Fibroblast of mammary gland (primary cell): ENCODE measurements at places on chromosomes 7 and 10.

DNA sequence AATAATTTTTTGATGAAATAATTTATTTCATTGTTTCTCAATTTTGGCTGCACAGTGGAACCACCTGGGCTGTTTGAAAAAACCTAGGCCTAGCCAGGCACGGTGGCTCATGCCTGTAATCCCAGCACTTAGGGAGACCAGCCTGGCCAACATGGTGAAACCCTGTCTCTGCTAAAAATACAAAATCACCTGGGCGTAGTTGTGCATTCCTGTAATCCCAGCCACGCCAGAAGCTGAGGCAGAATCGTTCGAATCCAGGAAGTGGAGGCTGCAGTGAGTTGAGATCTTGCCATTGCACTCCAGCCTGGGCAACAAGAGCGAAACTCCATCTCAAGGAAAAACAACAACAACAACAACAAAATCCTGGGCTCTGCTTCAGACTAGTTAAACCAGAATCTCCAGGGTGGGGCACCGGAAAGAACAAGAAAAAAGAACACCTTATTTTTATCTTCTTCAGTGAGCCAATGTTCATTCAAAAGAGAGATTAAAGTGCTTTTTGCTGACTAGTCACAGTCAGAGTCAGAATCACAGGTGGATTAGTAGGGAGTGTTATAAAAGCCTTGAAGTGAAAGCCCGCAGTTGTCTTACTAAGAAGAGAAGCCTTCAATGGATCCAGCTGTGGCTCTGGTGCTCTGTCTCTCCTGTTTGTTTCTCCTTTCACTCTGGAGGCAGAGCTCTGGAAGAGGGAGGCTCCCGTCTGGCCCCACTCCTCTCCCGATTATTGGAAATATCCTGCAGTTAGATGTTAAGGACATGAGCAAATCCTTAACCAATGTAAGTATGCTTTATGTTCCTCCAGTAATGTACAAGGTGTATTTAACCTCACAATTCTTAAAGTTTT is at the start of gene CYP2C18:
TSS of gene CYP2C18 (plus strand) at position 516 of the 841 bp plus-strand sequence. CDS start at position 607, 91 bp downstream.
- DNase-seq: no peak

GRCh38 chr10:84895541-84895940 is 567.2 kb downstream of the CCSER2 start:
- DNase-seq: no peak

DNA sequence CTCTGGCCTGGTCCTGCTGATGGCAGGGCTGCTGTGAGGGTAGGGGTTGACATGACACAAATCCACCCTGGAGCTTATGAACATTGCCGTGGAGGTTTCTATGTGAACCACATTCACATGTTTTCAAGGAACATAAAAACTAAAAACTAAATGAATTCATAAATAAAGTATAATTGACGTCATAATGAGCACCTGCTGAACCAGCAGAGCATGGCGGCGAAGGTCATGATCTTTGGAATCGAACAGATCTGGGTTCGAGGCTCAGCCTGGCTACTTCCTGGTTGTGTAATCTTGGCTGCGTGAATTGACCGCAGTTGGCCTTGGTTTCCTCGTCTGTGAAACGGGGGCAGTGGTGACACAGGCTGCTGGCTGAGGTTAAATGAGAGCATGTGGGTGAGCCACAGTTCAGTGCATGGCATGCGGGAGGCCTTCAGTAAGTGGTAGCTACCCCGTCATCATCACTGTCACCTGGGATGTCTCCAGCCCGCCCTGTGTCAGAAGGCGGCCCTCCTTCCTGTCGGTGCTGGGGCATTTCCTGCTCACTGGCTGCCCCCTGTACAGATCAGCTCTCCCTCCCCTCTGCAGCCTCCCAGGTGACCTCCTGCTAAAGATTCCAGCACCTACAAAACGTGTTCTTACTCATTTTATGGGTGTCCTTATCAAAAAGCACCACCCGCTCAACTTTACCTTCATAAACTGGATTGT is 190.3 kb upstream of the SHH start:
- no peak for DNase-seq

GRCh38 chr10:77291596-77292505 is 345.8 kb downstream of the KCNMA1 start:
- DNase-seq: peak; percentile 20

DNA sequence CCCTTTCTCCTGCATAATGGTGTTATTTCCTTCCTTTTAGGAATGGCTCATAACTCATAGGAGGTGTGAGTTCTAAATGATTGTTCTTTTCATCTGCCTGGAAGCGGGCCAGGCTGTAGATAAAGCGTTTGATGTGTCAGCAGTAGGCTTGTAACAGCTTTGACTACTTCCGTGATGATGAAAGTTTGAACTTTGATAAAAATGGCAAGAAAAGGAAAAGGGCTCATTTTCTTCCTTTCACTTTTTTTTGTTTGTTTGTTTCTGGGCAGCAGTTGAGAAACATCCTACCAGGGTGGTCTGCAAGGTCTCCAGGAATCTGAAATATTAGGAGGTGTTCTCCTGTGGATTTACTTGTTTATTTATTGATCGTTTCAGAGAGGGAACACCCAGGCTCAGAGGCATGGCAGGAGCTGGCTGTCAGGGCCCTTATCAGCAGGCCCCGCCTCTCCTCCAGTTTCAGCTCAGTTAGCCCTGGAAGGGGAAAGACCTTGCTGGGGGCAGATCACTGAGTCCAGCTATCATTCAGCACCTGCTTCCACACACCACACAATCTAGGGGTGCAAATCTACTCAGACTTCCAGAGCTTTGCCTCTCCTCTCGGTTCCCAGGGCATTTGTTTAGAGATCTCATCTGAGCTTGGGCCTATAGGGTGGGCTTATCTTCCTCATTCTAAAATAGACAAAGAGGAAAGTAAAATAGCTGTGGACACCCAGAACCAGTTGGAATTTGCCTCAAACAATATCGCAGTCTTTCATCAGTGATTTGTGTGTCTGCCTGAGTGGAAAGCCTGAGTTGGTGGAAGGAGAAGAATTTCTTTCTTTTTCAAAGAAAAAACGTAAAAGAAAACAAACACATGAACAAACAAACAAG is 130.9 kb downstream of the BMPER start:
- peak; percentile 31 for DNase-seq

- no peak for DNase-seq
Measured at GRCh38 chr10:69960988-69961880, 91.4 kb upstream of the MACROH2A2 start.

DNA sequence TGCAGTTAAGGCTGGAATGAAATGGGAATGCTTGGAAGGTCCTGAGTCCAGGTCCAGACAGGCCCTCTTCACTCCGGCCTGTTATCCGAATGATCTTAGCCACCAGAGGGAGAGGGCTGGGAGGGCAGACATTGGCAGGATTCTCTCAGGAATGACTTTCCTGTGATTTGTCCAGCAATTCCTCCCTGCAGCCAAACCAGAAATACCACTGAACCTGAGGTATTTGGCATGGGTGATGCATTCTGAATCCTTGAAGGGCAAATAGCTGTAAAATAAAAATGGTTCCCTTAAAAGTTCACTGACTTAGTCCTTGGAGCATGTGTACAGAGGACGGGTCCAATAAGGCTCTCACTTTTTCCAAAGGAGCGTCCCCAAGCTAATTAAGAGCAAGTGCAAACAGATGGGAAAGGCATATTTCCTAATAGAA is 77.5 kb upstream of the HABP2 start:
- peak; percentile 42 for DNase-seq

DNA sequence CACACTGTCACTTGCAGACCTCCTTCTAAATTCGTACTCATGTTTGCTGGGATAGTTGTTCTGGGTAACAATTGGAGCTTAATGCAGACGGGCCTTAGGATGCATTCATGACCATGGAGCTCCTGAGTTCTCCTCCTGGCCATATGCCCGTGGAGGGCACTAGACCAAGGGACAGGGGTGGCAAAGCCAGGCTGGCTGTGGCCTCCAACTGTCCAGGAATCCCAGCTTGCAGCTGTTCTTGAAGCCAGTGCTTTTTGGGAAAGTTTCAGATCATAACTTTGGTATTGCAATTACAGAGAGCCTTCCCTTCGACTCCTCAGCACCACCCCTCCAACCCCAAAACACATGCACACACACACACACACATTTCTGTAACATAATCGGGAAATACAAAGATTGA is 30.6 kb downstream of the ANTXRL start:
- DNase-seq: no peak

DNA sequence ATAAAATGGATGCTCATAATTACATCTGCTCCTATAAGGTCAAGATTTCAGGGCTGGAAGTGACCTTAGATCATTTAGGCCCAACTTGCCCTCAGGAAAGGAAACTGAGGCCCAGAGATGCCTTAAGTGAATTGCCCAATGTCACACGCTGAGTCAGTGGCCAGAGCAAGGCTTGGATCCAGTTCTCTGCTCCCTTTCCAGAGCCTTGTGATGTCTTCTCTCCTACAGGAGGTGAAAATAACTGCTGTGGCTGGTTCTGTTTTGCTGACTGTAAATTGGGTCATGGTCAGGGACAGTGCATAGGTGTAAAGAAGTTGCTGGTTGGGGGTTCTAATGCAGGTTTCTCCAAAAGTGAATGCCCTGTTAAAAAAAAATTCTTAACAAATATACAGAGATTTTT is 91.3 kb downstream of the TCF7L2 start:
- DNase-seq: peak; percentile 54

- no peak for DNase-seq
Measured at GRCh38 chr10:55627501-55628051, 733.5 kb downstream of the ZWINT start.

DNA sequence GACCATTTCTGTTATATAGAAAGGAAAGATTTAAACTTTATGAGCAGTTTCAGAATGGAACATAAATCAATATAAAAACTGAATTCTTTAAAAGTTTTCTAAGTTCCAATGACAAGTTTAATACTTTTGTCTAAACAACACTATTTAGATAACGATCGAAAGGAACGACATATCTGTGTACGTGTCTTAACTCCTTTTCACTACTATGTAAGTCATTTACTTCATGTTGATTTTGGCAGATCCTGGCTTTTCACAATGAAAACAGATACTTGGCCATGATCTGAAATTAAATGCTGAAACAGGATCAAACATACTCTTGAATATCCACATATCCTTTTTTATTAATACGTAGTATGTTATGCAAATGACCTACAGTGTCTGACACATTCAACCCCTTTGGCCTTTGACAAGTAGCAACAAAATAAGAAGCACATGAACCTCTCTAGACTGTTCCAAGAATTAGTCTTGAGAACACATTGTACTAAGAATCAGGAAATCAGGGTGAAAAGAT is 41.9 kb downstream of the RNLS start:
- DNase-seq: peak; percentile 84

GRCh38 chr10:2917926-2918325 is 149.4 kb upstream of the PFKP start:
- no peak for DNase-seq

GRCh38 chr7:108368466-108368865 is 87.8 kb downstream of the NRCAM start:
- DNase-seq: no peak

GRCh38 chr7:49805371-49806007 is 32.1 kb downstream of the VWC2 start:
- DNase-seq: no peak

DNA sequence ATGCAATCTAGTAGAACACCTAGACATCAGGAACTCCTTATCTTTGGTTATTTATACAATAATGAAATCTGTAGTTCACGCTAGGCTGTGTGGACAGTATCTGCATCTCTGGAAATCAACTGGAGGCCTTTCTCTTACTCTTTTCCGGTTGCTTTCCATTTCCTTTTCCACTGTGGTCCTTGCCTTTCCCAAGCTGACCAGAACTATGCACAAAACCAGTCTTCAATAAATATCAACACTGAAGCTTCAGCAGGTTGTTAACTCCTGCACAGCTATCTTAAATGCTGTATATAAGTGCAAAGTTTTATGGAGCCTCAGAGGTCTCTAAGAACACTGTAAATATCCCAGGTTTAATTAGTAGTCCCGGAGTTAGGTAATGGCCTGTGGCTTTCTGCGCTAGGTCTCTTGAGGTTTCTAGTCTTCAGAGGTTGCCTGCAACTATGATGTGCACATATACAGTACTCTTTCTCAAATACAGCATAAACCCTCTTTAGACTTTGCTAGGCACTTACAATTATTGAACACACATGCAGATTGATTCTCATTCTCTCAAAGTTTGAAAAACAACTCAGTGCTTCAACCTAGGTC is 2.4 kb downstream of the KLLN start:
- DNase-seq: no peak

GRCh38 chr10:45091968-45092367 is 91.2 kb downstream of the ZNF22 start:
- DNase-seq: no peak

DNA sequence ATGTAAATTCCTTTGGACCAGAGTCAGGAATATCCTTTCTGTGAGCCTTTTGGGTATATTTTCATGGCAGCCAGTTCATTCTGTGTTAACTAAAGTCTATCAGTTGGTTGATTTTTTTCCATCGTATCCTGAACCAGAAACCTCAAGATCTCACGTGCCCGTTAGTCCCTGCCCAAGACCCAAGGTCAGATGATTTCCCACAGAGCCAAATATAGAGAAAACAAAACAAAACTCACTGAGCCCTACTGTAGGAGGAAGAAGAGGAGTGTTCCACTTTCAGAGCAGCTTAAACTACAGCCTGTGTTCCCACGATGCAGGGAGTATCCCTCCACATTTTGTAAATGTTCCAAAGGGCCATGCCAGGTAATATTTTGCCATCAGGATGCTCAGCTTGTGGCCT is 96.0 kb upstream of the ADO start:
- no peak for DNase-seq

DNA sequence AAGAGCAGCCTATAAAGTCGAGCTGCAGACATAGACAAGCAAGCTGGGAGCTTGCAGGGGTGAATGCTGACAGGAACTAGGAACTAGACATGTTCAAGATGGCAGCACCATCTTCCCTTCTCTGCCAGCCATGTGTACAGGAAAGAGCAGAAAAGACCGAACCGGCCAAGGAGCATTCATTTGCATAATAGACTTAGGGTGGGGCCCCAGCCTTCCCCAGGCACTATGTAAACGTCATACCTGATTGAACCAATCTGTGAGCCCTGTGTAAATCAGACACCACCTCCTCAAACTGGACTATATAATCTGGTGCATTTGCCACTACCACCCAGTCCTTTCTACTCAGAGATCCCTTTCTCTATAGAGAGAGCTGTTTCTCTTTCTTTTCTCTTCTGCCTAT is 106.9 kb upstream of the FAM3C start:
- no peak for DNase-seq

- DNase-seq: peak; percentile 91
Measured at GRCh38 chr7:56092789-56093531, at the start of gene PHKG1. Gene PHKG1 (minus strand): TSS chr7:56092952. CDS start chr7:56088941, 4,011 bp downstream.

DNA sequence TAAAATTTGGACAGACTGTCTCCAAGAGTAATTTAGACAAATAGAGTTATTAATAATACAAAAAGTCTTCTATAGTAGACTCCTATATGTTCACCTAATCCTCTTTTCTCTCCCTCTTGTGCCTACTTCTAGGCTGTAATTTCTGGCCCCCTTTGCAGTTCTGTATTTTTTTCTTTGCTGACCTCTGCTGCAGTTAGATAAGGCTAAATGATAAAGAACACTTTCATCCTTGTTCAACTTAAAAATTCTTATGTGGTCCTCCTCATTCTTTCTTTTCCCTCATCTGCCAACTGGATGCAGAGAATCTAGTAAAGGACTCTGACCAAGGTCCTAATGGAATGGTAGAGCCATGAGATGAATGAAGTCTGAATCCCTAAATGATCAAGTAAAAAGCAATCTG is 20.1 kb downstream of the GLCCI1 start:
- no peak for DNase-seq
